ENCODE measurements at places on chromosomes 2 and 18.
A peak's percentile ranks its signal among the peaks of the same experiment; 100 is the strongest.

DNA sequence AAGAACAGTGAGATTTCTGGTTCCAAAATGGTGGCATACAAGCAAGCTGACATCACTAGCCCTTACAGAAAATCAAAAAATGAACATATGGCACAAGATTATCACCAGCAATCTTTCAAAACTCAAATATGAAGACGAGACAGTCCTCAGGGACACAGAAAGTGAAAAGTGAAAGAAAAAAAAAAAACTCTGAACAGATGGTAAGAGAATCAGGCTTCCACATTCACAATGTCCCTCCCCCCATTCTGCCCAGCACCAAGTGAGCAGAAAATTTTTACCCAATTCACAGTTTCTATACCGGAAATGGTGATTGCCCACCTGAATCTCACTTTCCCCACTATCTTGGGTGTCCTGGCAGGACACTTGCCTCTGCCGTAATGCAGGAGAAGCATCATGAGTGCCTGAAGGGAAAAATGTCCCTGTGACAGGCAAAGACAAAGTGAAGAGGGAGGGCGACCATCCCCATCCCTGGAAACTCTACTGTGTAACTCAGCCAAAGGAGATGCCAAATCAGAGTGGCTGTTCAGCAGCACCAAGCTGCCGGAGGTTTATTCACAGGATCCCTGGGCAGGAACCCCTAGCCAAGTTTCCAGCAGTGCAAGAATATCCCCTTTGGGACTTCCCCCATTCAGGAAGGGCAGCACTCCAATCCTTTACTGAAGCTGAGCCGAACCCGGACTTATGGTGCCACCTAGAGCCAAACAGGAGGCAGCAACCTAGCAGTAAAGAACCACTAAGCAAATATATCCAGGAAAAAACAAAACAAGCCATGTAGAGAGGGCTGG lies 312.2 kb downstream of the LRATD1 start:
- DNase-seq: no peak

DNA sequence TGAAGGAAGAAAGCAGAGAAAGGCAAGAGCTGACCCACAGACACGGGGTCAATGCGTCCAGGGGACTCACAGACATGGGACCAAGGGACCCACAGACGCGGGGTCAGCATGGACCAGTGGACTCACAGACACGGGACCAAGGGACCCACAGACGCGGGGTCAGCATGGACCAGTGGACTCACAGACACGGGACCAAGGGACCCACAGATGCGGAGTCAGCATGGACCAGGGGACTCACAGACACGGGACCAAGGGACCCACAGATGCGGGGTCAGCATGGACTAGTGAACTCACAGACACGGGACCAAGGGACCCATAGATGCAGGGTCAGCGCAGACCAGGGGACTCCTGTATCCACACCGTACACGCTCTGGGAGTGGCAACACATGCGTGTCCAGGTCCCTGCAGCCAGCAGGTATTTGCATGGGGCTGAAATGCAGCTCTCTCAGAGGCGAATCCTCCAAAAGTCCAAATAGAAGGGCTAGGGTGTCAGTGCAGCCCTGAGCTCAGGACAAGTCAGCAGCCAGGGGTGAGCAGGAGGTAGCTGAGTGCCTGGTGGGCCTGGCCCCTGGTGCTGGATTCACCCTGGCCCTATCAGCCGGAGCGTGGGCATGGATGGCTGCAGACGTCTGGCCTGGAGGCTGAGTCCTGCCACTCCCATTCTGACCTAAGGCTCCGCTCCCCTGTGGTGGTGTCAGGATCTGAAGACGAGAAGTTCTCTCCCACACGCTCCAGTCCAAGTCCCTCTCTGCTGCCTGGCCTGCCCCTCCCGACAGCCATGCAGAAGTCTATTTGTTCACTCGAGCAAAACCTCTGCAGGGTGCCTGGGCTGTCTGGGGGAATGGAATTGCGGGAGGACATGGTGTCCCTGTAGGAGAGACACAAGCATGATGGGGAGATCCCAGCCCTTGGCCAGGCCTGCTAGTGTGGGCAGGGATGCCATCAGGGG lies 28.5 kb downstream of the TMEM18 start:
- no peak for DNase-seq

- no peak for DNase-seq
These were observed 122.7 kb upstream of the RIOK3 start for GRCh38 chr18:23330423-23330822.

GRCh38 chr2:75142081-75142480 lies 57.2 kb downstream of the TACR1 start:
- DNase-seq: no peak

- no peak for DNase-seq
These were observed 38.6 kb downstream of the PTPRM start for GRCh38 chr18:7605705-7606104.

- DNase-seq: no peak
These were observed 81.9 kb upstream of the TXNDC2 start for GRCh38 chr18:9803698-9804516.

DNA sequence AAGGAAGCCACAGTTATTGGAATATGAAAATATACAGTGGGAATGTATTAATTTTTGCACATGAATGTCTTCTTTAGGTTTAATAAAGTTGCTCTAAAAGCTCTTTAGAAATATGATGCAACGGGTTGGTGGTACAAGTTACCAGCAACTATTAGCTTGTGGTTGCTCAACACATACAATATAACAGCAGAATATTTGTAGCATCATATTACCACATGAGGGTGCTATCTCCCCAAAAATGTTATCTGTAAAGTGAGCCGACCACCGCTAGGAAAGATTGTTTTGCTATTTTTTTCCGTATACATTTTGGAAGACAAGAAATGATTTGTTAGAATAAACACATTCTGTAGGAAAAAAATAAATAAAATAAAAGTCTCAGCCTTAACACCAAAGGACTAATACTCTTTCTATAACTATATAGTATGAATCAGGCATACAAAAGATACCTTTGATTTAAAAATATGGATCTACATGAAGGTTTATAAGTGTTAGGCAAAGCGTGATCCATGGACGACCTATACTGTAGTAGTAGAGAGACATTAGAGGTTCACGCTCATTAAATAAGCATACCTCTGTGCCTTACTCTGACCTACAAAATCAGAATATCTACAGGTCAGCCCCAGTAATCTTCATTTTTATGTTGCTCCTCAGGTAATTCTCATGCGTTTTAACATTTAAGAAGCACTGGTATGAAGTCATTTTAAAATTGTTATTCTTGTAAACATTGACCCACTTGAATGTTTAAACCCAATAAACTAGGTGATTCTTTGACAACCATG lies 1110.6 kb upstream of the ACVR2A start:
- DNase-seq: peak; percentile 13

GRCh38 chr18:21141668-21142422 lies 30.2 kb upstream of the ROCK1 start:
- no peak for DNase-seq

- DNase-seq: no peak
These were observed 31.3 kb upstream of the TOGARAM2 start for GRCh38 chr2:28949617-28950305.

DNA sequence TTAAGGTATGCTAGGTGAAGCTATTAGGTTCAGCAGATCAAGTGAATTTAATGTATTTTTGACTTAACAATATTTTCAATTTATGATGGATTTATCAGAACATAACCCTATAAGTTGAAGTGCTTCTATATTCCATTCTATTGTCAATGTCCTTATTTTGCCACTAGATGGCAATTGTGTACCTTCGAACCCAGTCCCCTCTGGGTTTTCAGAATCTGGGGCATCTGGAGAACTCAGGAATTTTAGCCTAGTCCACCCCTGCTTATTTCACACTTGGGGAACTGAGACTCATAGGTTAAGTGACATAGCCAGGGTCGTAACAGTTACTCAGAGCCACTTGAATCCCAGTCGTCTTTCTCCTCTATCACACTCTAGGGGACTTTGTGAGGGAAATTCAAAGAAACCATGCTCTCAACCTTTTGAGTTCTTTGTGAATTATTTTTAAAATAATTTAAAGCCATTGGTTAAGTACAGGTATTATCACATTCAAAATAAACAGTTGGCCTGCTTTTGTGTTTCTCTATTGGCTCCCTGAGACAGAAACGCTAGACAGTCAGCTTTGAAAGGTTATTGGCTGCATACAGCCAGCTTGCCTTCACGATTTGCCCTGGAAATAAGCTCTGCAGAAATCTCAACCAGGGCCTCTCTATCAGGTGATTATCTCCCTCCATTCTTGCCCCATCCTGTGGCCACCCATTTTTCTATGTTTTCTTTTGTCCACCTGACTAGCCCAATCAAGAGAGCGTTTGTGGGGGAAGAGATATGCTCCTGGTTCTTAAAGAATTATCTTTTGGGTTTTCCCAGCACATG lies 145.0 kb downstream of the TTC27 start:
- DNase-seq: peak; percentile 2

GRCh38 chr18:55430026-55430425 lies 158.0 kb downstream of the TCF4 start:
- no peak for DNase-seq

DNA sequence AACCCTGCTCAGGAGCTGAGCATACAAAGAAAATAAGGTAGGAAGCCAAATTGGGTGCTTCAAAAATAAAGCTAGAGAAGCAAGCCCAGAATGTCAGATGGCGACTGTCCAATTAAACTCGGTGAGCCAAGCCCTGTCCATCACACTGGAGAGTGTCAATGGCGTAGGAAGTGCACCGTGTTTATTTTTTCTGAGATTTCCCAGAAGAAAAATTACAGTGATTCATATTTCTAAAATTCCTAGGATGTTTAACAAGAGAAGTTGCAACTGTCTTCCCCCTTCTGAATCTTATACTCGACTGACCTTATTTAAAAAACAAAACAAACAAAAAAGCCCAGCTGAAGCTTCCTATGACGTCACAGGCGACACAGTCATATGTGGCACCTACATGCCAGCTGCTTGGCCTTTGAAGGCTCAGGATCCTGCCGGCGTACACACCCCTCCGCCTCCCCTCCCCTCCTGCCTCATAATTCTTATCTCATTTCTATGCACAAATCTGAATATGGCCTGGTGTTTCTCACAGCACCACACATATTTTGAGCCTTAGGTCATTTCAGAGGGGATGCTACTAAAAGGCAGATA lies 60.8 kb downstream of the MBP start:
- peak; percentile 84 for DNase-seq

DNA sequence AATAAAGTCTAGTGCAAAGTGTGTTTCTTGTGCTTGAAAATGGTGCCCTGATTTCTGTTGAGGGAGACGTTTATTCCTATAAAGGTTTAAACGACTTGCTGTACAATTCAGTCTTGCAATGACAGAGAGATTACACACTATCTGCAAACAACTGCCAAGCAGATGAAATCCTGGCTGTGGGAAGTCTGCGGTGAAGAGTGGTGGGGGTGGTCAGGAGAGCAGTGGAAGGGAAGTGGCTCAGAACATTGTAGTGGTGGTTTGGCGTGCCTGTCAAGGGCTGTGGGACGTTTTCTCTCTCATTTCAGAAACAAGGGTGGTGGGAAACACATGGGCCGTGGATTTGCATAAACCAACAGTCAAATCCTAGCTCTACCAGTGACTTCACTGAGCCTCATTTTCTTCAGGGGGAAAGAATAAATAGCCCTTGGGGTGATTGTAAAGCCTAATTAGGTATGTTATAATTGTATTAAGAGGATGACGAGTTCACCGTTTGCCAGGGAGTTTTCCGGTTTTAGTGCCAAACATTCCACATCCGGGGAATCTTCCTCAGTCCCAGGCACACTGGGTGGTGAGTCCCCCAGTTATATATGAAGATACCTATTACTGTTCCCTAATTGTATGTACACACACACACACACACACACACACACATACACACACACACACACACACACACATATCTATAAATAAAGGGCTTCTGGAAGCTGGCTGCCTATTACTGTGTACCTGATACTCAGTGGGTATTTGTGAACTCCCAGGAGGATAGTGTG lies 115.0 kb downstream of the SPTBN1 start:
- peak; percentile 77 for DNase-seq

GRCh38 chr2:203852760-203853159 lies 14.8 kb upstream of the CTLA4 start:
- DNase-seq: no peak

DNA sequence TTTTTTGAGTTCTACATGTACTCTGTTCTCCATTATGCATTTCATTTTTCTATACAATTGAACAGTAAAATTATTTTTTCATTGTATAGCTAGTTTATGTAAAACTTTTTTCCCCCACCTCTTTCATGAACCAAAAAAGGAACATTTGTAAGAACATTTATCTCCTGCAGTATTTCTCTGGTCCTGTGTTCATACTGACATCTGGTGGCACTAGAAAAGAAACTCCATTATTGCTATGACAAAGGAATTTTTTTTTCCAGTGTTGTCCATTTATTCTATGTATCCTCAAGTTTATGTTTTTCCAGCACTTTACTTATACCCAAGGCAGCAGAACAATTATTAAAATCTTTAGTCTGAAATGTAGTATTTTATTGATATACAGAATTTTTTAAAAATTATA lies 27.4 kb upstream of the CHAC2 start:
- DNase-seq: no peak

DNA sequence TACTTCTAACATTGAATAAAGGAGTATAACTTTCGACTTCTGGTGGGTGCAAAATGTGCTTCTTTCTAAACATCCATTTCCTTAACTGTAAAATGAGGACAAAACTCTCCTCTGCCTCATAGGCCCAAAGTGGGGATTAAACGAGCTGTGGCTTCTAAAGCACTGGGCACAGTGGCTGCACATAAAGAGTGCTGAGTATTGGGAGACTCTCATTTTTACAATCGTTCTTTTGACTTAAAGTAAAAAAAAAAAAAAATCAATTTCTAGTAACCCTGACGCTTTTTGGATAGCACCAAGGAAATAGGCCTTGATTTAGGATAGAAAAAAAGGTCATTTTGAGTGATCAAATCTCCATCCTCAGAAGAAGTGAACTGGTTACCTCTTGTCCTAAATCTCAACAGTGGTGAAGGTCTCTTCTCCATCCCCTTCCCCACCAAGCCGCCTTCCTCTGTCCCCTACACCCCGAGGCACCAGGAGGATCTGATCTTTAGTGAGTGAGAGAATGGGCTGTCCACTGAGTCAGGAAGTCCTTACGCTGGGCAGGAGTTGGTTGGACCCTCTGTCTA lies 161.6 kb downstream of the DDX1 start:
- DNase-seq: no peak

- DNase-seq: no peak
These were observed 128.1 kb upstream of the RPRM start for GRCh38 chr2:153606623-153607022.

- DNase-seq: no peak
These were observed 92.0 kb downstream of the GAREM1 start for GRCh38 chr18:32378705-32379104.

DNA sequence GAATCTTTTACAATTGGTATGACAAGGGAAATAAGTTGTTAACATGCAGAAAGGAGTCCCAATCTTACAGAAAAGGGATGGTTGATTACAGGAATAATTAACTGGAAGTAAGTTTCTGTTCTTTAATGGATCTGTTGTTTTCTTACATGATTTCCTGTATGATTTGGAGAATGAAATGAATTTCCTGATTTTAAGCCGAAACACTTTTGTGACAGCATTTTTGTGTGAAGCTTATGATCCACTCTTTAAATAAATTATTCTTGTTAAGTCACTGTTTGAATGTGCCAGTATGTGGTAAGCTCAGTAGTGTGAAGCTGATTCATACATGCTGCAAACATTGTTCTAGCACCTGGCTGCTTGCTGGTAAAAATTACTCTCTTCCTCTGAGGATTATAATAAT lies 516.2 kb downstream of the DCDC2C start:
- DNase-seq: no peak
